ENCODE measurements at places on chromosomes 7 and 10. TPM values are rescaled to one million over a fixed set of nuclear protein-coding genes. Genes with fewer than 3 reads are reported as not detected.

GNAI1 gene
- total RNA-seq: 89.5 TPM

DNA sequence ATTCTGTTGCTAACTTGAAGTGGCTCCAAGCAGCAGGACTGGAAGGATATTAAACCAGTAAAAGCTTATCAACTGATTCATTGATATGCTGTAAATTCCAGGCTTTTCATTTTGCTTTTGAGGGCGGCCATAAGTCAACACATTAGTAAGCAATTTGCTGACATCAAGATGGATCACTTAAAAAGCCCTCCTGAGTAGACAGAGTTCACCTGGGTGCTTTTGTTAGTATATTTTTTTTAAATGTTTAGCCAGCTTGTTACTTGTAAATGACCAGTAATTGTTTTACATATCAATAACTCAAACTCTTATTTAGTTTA, 26.5 kb downstream of the RNF32 start:
- no peak for DNase-seq

DNA sequence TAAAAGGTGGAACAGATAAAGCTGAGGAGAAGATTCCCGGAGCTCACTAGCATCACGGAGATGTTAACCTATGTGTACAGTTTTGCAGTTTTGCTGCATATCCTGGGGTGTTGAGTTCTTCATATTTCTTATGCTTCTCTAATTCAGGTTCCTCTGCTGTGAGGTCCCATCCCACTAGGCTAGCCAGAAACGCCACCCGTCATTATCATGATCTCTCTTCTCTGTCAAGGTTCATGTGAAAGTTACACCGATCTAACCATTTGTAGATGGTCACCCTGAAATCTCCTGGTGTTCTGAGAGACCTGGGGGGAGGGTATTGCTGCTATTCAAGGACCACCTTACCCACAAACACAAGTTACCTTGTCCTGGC, 136.3 kb downstream of the CCDC71L start:
- no peak for DNase-seq

DNA sequence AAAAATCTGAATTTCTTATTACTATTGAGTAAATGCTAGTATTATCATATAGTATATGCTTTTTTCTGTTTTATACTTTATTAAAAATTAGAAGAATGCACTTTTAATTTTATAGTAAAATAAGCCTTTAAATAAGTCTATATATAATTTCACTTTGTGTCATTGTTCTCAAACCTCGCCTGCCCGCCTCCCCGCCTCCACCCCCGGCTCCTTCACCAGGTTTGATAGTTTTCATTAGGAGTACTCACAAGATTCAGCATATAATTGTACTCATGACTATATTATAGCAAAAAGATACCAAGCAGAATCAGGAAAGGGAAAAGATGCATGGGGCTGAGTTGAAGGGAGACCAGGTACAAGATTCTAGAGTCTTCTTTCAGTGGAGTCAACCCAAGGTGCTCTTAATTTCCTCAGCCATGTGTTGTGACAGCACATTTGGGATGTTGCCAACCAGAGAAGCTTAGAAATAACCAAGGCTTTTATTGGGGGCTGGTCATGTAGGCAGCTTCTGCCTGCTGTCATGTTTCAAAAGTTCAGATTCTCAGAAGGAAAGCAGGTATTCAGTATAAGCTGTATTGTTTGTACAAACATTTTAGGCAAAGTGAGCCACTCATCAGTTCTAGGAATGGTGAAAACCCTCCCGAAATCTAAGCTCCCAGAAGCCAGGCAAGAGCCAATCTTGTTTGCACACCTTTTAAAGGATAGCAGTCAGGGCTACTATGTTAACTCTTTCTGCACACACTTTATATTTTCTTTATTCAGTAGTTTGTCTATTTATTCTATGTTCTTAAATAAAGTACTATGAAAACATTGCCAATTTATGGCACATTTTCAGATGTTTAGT, 12.3 kb downstream of the NHLRC2 start:
- DNase-seq: no peak

DNA sequence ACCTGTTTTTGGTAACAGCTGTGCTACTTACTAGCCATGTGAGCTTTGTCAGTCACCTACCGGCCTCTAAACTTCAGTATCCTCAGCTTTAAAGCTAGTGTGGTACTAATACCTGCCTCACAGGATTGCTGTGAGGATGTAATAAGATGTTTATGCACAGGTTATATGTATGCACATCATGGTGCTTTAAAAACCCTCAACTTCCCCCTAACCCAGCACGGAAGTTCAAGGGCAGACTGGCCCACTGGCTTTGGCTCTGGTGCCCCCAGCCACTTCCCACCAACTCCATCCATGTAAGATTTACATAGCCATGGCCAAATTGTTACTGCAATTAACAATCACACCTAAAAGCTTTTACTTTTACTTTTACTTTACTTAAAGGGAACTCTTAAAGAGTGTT, 676.0 kb upstream of the GALNT17 start:
- no peak for DNase-seq

KAT6B gene
- 12.9 TPM for total RNA-seq

DNA sequence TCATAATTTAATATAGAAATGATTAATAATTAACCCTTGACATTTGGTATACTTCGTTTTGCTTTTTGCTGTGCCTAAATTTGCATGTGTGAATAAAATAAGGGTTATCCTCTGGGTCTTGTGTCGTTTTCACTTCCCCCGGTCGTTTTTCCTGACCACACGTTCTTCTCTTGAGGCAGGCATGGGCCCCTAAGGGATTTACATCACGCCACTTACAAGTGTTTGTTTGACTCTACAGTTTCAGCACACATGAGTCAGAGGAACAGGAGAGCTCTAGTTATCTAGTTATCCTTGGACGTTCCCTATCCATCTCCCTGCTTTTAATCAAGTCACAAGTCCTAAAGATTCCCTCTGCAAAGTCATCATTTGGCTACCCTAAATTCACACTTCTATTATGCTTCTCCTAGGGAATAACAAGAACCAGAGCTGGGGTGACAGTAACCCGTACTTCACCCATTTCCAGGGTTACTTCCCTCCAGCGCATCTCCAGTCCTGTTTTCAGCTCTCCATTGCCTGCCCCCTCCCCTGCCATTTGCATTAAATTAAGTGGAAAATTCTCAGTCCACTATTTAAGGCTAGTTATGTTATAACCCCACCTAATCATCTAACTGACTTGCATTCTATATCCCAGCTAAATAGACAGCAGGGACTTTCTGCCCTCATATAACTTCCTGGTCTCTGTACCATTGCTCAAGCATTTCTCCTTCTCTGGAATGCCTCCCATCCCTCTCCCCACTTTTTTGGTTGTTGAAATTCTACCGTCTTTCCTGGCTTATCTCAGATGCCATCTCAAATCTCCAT, 206.9 kb downstream of the PTEN start:
- DNase-seq: peak; percentile 74

HOXA11 gene
- not detected for total RNA-seq

DNA sequence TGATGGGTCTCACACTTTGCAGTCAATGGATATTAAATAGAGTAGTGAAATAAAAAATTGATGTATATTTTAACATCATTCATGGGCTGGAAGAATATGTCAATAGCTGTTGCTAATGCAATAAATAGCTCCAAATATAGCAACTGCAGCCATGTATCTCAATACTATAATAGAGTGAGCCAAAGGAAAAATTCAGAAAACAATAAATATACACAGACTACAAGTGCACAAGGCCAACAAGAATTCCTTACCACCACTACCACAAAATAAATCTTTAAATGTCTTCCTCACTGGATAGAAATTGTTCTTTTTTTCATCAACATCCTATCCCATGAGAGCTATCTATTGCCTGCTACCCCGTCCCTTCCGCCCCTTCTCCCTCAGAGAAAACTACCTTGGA, 113.1 kb upstream of the TRIM24 start:
- DNase-seq: no peak

DNA sequence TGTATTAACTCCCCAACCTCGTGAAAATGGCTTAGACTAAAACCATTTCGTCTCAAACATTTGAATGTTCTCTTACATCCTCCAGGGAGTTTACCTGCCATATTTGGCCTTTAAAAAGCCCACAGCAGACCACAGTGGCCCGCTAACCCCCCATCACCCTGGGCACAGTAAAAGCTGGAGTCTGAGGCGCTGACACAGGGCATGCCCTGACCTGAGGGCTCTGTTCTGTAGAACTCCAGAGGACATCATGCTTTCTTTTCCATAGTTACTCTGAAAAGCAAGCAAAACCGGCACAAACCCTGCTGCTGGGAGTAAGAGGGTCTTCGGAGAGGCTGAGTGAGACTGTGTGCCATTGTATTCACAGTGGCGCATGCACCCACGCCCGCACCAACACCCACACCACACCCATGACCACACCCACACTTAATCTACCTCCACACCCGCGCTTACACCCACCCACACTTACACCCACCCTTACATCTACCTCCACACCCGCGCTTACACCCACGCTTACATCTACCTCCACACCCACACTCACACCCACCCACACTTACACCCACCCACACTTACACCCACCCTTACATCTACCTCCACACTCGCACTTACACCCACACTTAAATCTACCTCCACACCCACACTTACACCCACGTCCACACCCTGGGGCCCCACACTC, 32.1 kb downstream of the LRRC27 start:
- DNase-seq: peak; percentile 34

- no peak for DNase-seq
These were observed 26.6 kb downstream of the ANLN start for GRCh38 chr7:36416251-36416650.

GRCh38 chr7:30269490-30269889, 14.9 kb upstream of the ZNRF2 start:
- no peak for DNase-seq

GRCh38 chr7:94760446-94761100, 104.6 kb upstream of the SGCE start:
- DNase-seq: no peak

DNA sequence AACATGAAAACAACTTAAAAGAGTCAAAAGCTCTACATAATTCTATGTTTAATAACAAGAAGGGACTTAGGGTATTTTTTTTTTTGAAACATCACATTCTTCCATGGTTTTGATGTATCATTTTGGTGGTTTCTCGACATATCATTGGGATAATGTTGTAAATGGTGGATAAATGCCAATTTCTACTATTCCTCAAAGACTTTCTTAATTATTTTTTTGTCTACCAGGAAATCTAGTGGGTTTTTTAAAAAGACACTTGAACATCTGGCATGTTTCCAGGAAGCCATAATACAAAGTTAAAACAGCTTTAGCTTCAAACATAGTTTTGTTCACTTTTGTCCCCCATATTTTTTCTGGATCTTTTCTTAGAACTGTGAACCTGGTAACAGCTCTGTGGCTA, 200.4 kb downstream of the DKK1 start:
- no peak for DNase-seq

UMAD1 gene
- 10.1 TPM for total RNA-seq

C10orf53 gene
- total RNA-seq: not detected

GRCh38 chr7:86920154-86920553, 139.3 kb downstream of the ELAPOR2 start:
- DNase-seq: no peak

TMEM196 gene
- not detected for total RNA-seq

GNGT1 gene
- not detected for total RNA-seq

DNA sequence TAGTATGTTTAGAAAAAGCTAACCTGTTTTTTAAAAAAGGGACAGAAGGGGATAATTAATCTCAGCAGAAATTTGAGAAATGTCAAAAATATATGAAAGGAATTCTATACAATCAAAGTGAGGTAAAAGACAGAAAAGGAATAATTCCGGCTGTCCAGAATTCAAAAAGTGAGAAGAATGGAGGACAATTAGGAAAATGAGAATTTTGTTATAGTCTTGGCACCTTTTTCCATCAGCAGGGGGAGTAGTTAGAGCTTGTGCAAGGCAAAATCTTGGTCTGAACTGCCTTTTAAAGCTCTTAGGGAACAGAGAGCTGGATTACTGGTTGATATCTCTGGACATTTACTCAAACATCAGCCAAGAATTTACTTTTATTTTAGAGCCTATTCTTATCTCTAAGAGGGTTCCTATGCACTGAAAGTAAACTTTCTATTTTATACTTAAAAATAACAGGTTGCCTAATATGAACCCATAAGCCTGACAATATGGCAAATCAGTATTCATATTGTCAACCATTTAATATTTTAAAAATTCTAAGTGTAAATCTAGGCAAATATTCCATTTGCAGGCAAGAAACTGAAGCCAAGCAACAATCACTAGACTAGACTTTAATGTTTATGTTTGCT, 185.6 kb downstream of the ANK3 start:
- peak; percentile 42 for DNase-seq

DNA sequence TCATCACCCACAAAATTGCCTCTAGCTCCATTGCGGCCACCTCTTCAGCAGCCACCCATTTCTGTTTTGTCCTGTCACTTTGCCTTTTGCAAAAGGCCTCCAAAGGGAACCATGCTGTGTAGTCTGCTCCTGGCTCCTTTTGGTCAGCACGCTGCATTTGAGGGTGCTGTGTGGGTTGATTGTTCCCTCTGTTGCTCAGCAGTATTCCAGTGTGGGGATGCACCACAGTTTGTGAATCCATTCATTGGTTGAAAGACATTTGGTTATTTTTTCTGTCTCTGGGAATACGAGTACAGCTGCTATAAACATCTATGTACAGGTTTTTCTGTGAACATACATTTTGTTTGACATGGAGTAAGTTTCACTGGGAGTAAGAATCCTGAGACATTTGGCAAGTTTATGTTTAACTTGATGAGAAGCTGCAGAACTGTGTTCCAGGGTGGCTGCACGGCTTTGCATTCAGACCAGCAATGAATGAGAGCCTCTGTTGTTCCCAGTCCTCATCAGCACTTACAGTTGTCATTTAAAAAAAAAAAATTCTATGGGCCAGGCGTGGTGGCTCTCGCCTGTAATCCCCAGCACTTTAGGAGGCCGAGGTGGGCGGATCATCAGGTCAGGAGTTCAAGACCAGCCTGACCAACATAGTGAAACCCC, 82.3 kb downstream of the UBE3C start:
- no peak for DNase-seq

PNLIPRP2 gene
- total RNA-seq: not detected

GRCh38 chr10:8049865-8050555, 4.5 kb upstream of the GATA3 start:
- DNase-seq: no peak

ADCY1 gene
- 1.0 TPM for total RNA-seq

DNA sequence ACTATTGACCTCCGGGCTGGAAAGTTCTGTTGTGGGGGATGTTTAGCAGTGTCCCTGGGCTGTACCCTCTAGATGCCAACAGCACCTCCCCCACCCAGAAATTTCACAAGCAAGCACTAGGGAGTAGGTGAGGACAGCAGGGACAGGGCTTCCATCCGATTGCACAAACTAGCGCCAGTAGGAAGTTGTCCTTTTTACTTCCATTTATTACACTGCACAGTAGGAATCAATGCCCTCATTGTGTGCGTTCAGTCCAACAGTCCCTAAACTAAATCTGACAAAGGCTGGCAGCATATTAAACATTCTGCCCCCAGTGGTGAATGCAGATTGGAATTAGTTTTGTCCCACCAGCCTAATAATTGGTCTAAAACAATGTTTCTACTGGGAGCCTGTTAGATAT, 6.4 kb upstream of the SOSTDC1 start:
- DNase-seq: no peak

GRCh38 chr7:74070619-74070921, 13.0 kb upstream of the LIMK1 start:
- DNase-seq: no peak

DNA sequence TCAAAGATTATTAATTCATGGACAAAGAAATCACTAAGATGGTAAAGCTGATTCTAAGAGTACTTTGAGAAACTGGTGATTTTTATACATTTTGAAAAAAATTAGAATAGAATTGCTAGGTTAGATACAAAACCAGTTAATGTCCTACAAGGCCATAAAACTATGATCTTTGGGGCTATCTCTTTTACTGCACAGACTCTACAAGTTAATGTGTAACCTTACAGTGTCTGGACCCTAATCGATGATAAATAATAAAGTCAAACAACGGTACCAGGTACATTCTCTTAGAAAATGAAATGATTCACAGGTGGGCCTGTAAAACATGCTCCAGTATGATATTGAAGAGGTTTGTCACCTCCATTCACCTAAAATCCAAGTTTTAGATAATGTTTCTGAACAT, 199.8 kb upstream of the LYZL1 start:
- no peak for DNase-seq

Measured in bronchial epithelial cell (primary cell).